ENCODE measurements at places on chromosomes 2 and 18.

- DNase-seq: no peak
These were observed 2030.6 kb upstream of the CELF4 start for GRCh38 chr18:39596221-39596620.

GRCh38 chr2:223870840-223871611 is 33.6 kb upstream of the AP1S3 start:
- DNase-seq: no peak

- no peak for DNase-seq
These were observed 168.9 kb downstream of the ANTXR1 start for GRCh38 chr2:69181806-69182427.

- no peak for DNase-seq
These were observed 114.6 kb downstream of the INHBB start for GRCh38 chr2:120460511-120460910.

- no peak for DNase-seq
These were observed 57.1 kb downstream of the FBLN7 start for GRCh38 chr2:112195167-112195766.

DNA sequence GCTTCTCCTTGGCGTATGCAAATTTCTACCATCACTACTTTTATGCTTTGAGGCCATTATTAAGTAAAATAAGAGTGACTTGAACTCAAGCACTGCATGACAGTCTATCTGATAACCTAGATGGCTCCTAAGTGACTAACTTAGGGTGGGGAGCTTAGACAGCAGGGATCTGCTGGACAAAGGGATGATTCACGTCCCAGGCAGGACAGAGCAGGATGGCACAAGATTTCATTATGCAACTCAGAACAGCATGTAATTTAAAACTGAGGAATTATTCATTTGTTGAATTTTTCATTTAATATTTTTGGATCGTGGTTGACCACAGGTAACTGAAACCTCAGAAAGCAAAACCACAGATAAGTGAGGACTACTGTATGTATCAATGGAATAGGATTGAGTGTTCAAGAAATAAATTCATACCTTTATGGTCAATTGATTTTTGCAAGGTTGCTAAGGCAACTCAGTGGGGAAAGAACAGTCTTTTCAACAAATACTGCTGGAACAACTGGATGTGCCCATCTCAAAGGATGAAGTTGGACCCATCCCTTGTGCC is 115.3 kb downstream of the MBD2 start:
- no peak for DNase-seq

GRCh38 chr2:239559417-239560261 is 158.8 kb upstream of the HDAC4 start:
- DNase-seq: no peak

DNA sequence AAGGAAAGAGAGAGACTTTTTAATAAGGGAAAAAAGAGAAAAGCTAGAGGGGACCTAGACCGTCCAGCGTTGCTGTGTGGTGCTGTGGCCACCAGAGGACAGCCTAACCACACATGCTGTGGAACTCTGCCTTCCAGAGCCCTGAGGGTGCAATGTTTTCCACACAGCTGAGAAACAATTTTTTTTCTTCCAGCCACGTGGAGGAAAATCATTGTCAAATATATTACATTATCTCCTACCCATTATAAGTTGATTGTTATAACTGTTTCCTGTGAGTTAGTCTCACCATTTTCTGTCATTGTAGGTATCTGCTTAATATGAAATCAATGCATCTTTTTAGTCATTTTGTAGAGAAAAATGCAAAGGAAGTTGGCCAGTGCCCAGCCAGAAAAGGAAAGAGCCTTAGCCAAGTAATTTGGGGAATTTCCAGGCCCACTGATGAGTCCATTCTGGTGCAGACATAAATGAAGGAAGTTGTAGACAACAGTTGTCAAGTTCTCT is 5.9 kb upstream of the MRPL19 start:
- DNase-seq: no peak

DNA sequence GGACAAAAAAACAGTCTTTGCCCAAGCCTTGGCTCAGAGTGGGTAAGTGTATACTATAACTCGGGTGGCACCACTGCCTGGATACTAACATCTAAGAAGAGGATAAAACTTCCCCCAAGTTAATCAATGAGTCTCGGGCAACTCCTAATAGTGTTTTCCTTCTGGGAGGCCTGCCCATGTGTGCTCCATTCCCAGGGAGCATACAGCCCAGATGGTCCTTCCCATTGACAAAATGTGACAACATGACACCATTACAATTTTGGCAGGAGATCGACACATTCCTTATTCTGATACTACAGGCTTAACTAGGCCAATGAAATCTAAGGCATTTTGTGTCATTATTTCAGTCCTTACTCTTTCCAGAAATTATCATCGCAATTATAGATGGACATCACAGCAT is 52.7 kb upstream of the CRIM1 start:
- DNase-seq: no peak

- no peak for DNase-seq
These were observed 16.0 kb upstream of the E2F6 start for GRCh38 chr2:11481789-11482472.

DNA sequence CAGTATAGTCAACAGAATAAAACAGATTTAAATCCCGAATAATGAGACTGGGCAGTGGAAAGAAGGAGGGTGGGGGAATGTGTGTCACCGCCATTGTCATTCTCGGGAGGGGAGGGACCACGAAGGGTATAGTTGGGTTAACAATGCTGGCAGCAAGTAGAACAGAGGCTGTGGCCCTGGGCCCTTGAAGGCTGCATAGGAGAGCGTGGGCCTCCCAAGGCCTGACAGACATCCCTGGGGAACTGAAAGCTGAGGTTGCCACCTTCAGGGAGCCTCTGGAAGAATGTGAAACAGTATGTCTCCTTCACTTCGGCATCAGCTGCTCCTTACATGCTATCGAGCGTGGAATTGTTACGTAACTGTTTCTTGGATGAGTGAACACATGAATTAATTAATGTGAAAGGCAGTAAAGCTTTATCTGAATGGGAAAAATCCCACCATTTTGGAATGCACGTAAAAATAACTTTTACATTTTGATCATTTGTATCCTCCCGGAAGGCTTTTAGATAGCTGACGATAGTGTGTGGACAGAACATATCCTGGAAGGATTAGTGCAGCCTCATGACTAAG is 92.8 kb upstream of the TTC39C start:
- DNase-seq: no peak

DNA sequence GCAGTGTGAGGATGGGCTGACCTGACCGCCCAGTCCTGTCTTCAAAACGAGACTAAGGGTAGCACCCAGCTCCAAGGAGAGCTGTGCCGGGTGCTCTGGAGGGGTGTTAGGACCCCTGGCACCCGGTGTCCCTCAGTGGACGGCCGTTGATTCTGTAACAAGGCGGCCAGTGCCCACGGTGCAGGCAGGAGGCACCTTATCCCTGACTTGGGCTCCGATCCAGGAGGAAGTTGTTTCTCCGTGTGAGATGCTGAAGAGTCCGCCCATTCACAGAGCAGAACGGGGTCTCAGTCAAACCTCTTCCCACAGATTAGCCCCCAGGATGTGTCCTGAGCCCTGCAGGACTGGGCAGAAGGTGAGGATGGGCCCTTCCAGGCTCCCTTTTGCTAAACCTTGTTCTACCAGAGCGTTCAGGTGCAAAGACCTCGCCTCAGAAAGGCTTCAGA is 123.0 kb downstream of the NFATC1 start:
- no peak for DNase-seq

DNA sequence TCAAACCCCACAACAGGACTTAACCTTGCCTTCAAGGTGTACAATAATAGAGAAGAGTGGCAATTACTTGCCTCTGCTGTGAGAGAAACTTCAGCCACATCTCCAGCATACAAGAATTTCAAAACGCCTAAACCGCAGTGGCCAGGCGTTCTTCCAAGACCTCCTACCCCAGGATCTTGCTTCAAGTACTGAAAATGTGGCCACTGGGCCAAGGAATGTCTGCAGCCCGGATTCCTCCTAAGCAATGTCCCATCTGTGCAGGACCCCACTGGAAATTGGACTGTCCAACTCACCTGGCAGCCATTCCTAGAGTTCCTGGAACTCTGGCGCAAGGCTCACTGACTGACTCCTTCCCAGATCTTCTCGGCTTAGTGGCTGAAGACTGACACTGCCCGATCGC is 2.8 kb upstream of the CYB5A start:
- DNase-seq: no peak

DNA sequence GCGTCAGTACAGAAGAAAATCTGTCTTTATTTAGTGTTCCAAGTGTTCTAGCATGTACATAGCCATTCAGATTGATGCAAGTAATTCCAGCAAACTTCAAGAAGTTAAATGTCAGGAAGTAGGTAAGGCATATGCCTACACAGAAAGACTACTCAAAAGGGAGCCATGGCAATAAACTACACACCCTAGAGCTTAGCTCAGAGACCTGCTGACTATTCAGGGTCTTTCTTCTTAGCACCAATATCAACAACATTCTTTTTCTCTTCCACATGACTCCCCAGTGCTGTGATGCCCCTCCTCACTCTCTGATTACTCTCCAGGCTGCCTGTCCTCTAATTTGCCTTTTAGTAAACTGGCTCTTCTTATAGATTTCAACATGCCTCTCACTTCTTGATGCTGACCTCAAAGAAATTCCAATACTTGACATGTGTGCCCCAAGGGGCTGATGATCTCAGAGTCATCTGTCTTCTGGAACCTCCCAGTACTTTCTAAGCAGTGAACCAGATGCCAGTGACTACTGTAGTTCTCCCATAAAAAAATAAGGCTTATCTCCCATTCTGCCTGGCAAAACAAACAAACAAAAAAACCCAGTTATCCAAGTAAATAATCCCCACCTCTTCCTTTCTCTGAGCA is 909.2 kb upstream of the FANCL start:
- DNase-seq: no peak

GRCh38 chr2:188628989-188629752 is 337.5 kb downstream of the GULP1 start:
- DNase-seq: no peak

- DNase-seq: no peak
These were observed 26.3 kb downstream of the FOSL2 start for GRCh38 chr2:28419003-28419402.

GRCh38 chr18:72207280-72207679 is 336.9 kb downstream of the CBLN2 start:
- no peak for DNase-seq

DNA sequence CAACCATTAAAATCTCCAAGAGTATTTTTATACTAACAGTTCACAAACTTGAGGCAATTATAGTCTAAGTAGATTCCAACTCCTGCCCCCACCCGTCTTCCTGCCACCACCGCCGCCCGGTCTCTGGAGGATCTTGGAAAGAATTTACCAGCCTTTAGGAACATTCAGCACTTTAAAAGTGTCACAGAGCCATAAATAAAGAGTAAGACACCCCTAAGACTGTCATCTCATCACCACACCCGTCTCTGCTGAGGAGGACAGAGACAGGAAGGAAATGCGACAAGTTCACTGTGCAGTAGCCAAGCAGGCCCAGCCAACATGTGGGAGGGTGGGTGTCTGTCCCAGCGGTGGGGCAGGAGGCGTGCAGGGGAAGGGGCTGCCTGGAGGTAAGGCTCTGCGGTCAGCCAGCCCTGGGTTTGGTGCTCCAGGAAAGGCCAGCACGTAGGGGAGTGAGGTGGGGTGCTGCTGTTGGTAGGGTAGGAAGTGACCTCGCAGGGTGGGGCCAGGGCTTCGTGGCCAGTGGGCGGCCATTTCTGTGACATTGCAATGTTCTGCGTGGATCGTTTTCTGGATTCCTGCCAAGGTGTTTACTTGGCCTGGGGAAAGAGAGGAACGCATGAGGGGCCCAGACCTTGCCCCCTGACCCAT is 111.6 kb downstream of the FAM210A start:
- DNase-seq: no peak

DNA sequence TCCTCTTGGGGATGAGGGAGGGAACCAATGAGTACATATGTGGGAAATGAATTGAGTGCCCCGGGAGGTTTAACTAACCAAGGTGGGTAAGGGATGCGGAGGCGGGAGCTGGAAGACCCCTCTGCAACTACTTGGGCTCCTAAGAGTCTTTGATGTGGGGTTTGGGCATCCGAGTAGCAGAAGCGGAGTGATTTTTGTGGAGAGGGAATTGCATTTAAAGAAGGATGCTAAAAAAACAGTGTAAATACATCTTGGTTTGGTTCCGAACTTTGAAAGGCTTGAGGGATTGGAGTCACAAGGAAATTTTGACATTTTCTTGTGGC is 215.7 kb downstream of the MCFD2 start:
- no peak for DNase-seq

DNA sequence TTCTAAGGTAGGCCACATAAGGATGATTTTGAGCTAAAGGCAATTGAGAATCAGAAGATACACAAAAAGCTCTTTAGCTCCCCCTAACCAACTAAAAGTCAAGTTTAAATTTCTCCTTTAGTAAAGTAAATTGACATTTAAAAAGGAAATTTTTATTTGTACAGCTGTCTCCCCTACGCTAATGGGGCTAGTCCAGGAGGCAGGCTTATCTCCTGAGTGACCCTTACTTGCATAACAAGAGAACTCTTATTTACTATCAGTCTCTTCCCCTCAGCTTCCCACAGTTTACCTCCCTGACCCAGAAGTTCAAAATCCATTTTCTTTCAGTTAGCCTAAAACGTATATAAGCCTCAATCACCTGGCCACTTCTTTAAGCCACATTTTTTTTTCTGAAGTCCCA is 1002.8 kb upstream of the NRXN1 start:
- no peak for DNase-seq

GRCh38 chr18:14947482-14948162 is 199.7 kb downstream of the ANKRD30B start:
- no peak for DNase-seq

DNA sequence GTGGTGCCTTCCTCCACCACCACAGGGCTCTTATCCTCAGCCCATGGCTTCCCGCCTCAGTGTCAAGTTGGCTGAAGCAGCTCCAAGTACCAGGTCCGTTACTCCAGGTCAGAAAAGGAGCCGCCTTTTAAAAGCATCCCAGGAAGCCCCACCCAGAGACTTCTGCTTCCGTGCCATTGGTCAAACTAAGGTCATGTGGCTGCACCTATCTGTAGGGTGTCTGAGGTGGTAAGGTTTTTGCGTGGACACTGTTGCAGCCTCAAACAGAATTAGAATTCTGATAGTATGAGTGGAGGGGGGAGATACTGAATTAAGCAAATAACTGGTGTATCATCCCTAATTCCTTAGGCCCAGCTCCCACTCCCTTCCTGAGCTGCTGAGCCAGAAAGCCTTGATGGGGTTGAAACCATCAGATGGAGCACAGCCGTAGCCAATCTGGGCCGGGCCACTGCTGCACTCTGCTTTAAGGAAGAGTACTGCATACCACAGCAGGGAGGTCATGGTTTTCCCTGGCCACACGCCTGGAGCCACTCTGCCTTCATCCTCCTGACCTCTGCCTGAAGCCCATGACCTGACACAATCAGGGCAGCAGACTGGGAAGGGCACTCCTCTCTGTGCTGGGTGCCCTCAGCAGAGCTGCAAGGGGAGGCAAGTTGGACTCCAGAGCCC is 8.4 kb downstream of the TMEM247 start:
- no peak for DNase-seq

- no peak for DNase-seq
These were observed 342.9 kb downstream of the TSN start for GRCh38 chr2:122098306-122098705.
